ENCODE measurements at places on chromosomes 11 and 22.
A peak's percentile ranks its signal among the peaks of the same experiment; 100 is the strongest.

DNA sequence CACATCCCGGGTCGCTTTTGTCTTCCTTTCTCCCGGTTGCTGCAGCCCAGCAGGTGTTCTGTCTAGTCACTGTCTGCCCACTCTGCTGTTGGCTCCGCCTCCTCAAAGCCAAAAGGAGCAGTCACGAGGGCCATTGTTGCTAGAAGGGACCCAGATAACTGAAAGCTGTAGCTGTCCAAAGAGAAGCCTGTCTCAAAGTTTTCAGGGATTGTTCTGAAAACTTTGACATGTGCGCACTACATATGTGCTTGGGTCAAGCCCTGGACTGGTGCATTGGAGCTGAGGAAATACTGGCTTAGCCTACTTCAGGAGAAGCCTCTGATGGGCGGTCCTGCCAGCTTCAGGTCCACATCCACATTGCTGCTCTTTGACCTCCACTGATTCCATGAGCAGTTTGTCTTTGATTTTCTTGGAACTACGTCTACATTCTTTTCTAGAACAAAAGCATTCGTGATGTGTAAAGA, 8.8 kb upstream of the OR2AT4 start:
- no peak for DNase-seq

GRCh38 chr11:70078781-70079616, 882 bp downstream of the ANO1 start:
- DNase-seq, result no peak

- no peak for DNase-seq
These were observed 1225.5 kb downstream of the TBC1D22A start for GRCh38 chr22:47987885-47988515.

- DNase-seq, result no peak
These were observed 344.3 kb downstream of the BRD1 start for GRCh38 chr22:49483281-49483870.

DNA sequence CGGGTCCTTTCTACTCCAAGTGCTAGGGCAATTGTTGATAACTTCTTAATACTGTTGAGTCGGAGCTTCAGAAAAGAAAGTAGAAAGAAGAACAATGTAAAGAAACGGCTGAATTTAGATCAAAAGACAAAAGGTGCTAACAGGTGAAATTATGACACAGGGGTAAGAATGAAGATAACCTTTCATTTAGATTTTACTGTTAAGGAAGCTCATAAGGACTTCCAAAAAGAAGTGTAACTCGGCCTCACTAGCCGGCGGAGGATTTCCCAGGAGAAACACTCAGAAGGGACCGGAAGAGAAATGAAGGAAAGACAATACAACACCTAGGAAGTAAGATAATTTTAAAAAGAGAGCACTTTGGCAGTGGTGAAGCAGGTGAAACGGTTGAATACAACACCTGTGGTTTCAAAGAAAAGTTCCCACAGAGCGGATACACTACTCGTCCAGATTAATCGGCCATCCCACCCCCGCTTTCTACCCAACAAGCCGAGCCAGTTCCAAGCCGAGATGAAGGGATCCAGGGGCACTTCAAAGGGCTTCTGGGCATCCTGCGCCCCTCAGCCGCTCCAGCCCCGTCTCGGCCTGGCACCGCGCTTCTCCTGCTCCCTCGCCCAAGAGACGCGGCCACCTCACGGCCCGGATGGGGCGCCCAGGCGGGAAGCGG, 737 bp downstream of the PPP2R1B start:
- DNase-seq, result no peak

DNA sequence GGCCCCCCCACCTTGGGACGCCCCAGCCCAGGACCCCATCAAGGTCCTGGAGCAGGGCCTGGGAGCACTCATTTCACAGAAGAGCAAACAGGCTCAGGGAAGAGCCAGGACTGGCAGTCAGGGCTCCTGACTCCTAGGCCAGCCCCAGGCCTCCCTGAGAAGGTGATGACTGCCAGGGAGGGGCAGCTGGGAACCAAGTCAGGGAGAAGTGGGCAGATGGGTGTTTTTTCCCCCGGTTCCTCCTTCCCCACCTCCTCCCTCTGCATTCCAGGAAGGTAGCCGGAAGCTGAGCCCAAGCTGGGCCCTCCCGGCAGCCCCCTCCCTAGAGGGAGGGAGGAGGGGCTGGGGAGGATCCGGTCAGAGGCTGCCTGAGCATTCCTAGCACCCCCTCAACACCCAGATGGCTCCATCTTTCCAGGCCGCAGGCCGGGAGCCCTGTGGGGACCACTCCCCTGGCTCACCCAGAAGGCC, 19.6 kb downstream of the MYRF start:
- DNase-seq, result no peak

GRCh38 chr22:49769691-49770546, 57.8 kb downstream of the BRD1 start:
- no peak for DNase-seq

DNA sequence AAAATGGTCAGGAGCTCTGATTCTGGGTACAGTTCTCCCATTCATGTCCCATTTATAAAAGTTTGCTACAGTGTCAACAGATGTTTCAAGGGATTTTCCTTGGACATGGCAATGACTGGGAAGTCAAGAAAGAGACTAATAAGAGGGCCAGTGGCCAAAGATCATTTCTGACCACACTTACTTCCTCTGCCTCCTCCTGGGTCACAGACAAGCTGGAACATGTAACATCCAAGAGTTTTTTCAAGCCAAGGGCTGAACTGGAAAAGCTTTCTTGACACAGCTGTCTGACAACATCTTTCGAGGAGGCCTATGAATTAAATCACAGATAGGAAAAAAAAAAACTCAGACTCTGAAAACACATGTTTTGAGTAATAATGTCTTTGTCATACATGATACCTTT, 8.7 kb downstream of the COMMD9 start:
- DNase-seq, result no peak

GRCh38 chr11:124837491-124837856, 27.8 kb upstream of the ROBO3 start:
- peak; percentile 13 for DNase-seq
